ENCODE measurements at places on chromosomes 2 and 18. TPM values are rescaled to one million over a fixed set of nuclear protein-coding genes. Genes with fewer than 3 reads are reported as not detected.

DNA sequence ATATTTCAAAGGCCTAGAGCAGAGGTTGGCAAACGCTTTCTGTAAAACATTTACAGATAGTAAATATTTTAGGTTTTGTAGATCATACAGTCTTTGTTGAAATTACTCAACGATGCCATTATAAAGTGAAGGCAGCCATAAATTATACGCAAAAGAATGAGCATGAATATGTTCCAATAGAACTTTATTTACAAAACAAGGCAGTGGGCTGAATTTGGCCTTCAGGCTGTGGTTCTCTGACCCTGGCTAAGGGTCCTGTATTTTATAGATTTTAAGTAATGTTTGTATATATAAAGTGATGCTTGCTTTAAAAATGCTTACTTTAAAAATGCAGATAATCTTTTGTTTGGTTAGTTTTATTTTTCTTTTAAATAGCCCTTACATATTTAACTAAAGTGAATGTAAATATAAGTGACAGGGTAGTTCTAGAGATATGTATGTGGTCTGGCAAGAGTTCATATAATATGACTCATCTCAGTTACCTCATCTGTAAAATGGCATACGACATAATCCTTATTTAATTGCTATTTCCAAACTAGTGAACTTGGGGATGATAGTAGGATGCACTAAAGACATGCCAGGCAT is 51.7 kb upstream of the ATP5MC3 start:
- DNase-seq, result no peak

GRCh38 chr2:126749537-126749936 is 93.6 kb downstream of the GYPC start:
- no peak for DNase-seq

The CDH19 gene
- total RNA-seq, result 5.0 TPM

- DNase-seq, result no peak
Observed at GRCh38 chr2:70988726-70989648, 5.7 kb downstream of the TEX261 start.

DNA sequence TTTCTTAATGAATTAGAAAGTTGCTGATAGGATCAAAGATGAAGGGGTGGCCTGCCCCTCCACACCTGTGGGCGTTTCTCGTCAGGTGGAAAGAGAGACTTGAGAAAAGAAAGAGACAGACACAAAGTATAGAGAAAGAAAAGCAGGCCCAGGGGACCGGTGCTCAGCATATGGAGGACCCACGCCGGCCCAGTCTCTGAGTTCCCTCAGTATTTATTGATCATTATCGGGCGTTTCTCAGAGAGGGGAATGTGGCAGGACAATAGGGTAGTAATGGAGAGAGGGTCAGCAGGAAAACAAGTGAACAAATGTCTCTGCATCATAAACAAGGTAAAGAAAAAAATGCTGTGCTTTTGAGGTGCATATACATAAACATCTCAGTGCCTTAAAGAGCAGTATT is 144.3 kb downstream of the CCDC102B start:
- DNase-seq, result no peak

GRCh38 chr2:196528486-196529223 is 110.9 kb upstream of the CCDC150 start:
- no peak for DNase-seq

DNA sequence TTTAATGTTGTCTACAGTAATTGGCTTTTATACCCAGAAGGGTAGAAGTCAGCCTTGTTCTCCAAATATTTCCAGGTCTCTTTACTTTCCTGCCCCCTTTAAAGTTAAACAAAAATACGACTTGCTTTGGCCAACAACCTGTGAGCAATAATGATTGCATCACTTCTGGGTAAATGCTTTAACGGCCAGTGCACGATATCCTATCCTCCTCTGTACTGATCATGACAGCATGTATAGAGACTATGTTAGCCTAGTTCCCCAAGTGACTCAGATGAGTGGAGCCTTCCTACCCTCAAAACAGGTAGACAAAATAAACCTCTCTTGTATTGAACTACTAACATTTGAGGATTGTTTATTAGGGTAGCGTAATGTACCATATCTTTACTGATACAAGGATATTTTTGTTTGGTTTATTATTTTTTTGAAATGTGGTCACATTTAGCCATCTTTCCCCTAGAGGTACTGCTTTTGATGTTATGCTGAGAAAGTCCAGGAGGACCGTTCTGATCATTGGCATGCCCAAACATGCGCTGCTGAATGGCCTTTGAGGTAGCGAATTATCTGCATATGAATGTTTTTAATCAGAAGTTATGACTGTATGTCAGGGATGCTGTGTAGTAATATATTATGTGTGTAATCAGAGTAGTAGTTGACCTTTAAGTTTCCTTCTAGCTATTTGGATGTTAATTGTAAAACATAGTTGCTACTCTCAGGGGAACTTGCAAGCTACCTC is 262.6 kb upstream of the DCC start:
- DNase-seq, result no peak

The RASGRP3 gene
- total RNA-seq, result 10.9 TPM

The COL4A4 gene
- 3.0 TPM for total RNA-seq

GRCh38 chr2:37466533-37467222 is 122.2 kb downstream of the QPCT start:
- no peak for DNase-seq

DNA sequence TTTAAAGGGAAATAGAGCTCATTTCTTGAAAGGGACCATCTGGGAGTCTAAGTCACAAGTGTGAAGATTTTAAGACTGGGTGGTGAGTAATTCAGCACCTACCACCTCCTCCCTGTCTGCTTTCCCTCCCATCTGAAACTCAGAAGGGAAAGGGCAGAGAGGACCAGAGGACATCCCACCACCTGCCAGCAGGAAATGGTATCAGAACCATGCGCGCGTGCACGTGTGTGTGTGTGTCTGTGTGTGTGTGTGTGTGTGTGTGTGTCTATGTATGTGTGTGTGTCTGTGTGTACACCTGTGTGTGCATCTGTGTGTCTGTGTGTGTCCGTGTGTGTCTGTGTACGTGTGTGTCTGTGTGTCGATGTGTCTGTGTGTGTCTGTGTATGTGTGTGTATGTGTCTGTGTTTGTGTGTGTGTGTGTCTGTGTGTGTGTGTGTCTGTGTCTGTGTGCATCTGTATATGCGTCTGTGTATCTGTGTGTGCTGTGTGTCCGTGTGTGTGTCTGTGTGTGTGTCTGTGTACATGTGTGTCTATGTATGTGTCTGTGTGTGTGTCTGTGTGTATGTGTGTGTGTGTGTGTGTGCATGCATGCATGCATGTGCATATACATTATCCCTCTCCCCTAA is 76.8 kb downstream of the ZFP36L2 start:
- no peak for DNase-seq

DNA sequence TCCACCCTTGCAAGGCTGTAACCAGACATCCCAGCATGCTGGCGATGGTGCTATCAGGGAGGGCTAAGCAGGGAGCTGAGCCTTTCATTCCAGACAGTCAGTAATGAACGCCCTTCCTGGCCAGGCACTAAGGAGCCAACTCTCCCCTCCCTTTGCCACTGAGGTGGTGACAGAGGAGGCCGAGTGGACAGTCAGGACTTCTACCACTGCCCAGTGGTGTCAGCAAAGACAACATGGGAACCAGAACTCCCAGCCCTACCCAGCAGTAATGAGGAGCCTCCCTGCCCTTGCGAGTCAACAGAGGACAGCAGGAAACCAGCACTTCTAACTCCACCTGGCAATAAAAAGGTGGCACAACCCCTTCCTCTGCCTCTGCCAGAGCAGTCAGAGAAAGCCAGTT is 68.6 kb downstream of the ZAP70 start:
- no peak for DNase-seq

The C2orf15 gene
- not detected for total RNA-seq

GRCh38 chr2:23547725-23548124 is 162.7 kb downstream of the KLHL29 start:
- DNase-seq, result no peak

DNA sequence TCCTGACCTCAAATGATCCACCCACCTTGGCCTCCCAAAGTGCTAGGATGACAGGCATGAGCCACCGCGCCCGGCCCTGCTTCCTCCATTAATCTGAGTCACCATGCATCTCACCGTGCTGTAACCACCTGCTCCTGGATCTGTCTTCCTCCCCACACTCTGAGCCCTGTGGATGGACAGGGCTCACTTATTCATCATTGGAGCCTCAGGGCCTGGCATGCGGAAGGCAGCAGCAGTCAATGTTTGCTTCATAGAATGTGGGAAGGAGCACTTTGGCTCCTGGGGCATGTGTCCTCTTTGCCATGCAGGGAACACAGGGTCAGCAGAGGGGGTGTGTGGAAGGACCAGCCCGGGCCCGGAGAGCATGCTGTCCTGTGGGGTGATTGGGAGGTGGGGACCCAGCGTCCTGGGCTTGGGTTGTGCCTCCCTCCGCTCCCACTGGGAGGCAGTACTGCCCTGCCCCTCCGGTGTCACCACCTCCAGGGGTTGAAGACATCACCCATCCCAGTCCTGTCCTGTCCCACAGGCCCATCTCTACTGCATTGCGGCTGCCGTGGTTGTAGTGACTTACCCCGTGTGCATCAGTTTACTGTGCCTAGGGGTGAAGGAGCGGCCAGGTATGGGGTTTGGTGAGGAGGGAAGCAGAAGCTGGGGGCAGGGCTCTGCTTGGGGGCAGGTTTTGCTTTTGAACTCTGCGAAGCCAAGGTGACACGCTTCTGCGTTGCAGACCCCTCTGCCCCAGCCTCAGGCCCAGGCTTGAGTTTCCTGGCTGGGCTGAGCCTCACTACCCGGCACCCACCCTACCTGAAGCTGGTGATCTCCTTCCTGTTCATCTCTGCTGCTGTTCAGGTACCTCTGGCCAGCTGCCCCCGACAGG is 11.5 kb downstream of the MFSD2B start:
- no peak for DNase-seq

The HOXD1 gene
- 0.46 TPM for total RNA-seq

DNA sequence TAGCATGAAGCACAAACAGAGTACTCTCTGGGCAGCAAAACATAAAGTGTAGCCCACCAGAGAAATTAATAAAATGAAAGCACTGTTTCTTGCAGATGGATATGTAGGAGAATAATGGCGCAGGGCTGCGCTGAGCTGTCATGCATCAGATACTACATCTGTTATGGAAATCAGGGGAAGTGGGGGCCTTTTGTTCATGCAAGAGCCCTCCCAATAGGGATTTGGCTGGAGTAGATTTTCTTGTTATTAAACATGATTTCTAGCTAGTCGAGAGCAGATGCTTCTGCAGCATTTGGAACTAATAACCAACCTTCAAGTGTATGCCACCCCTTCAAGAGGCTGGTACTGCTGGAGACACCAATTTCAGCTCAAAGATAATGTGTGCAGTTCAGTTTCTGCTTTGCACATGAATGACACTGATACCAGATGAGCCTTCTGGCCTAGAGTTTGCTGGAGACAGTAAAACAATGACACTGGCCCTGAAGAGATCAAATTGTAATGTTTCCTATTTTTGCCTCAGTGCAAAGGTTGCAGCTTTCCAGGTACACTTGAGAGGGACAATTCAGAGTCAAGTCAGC is 58.0 kb downstream of the RND3 start:
- no peak for DNase-seq

The DNAJC5G gene
- total RNA-seq, result 0.19 TPM

DNA sequence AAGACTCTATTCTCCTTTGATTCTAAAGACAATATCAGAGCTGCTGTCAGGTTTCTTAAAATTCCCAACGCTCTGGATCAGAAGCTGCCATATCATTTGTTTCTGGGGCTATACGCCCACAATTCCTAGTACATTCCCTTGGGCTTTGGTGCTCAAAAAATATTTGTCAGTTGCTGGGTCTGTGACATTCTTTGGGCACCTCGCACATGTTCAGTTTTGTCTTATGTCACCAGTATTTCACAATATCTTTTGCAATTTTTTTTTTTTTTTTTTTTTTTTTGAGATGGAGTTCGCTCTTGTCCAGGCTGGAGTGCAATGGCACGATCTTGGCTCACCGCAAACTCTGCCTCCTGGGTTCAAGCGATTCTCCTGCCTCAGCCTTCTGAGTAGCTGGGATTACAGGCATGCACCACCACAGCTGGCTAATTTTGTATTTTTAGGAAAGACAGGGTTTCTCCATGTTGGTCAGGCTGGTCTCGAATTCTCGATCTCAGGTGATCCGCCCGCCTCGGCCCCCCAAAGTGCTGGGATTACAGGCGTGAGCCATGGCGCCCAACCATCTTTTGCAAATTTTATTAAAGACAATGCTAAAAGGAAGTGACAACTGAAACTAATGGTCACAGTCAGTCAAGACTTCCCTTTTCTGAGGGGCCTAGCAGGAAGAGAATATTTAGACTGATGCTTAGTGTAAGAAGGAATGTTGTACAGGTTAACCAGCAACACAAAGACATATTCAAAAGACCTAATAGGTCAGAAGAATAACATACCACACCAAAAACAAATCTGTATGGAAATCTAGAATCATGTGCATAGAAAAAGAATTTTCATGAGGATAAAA is 6.8 kb downstream of the ZNF397 start:
- DNase-seq, result no peak

All from posterior vena cava (tissue), 2 donors.